ENCODE measurements at places on chromosomes 4 and X.

- no peak for DNase-seq
Observed at GRCh38 chr4:147778942-147779341, 47.1 kb downstream of the ARHGAP10 start.

DNA sequence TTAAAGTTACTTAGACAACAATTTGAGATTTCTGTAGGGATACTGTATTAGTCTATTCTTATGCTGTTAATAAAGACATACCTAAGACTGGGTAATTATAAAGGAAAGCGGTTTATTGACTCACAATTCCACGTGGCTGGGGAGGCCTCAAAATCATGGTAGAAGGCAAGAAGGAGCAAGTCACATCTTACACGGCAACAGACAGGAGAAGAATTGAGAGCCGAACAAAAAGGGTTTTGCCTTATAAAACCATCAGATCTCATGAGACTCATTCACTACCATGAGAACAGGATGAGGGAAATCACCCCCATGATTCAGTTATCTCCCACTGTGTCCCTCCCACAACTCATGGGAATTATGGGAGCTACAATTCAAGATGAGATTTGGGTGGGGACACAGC lies 11.0 kb downstream of the PTTG2 start:
- no peak for DNase-seq

- DNase-seq: no peak
Observed at GRCh38 chr4:1898681-1899080, 27.5 kb downstream of the NSD2 start.

GRCh38 chrX:41406201-41406600 lies 40.9 kb upstream of the NYX start:
- no peak for DNase-seq

DNA sequence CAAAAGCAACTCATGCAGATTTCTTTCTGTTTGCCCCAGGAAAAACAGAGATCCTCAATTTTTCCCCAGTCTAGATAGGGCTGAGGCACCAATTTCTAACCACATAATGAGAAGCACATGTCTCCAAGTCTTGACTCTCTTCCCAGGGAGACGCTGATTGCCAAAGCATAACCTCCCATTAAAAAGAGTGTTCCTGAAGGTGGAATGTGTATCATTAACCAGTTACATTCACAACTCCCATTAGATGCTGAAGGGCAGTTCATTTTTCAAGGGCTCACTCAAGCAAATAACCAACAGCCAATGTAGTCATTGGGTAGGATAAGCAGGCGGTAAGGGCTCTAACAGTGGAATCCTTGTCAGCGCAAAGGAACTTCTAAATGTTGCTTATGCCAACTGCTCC lies 27.5 kb downstream of the TMEM47 start:
- no peak for DNase-seq

- no peak for DNase-seq
Observed at GRCh38 chr4:80434238-80434637, 98.7 kb downstream of the CFAP299 start.

DNA sequence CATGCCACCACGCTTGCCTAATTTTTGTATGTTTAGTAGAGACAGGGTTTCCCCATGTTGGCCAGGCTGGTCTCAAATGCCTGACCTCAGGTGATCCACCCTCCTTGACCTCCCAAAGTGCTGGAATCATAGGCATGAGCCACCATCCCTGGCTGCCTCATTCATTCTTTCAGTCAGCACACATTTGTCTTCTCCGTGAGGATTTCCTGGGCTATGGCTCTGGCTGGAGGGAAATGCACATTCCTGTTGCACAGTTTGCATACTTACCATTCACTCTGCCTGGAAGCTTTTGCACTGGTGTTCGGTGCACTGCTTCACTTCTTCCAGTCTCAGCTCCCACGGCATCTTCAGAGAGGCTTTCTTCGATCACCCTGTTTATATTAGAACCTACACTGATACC lies 267.8 kb downstream of the STIM2 start:
- no peak for DNase-seq

DNA sequence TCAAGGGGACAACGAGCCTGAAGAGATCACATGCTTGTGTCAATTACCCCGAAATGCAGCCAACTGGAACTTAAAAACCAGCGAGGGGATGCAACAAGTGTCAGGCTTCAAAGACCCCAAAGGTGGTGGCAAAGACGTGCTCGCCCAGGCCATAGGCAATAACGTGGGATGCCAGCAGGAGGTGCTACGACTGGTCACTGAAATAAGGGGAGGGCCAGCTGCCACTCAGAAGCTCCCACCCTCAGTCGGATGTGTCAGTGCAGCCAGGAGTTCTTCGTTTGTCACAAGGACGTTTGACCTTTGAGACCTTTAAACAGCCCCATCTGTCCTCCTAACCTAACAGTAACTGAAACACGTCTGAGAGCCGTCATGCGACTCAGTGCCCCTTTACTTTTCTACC lies 556.8 kb upstream of the PCDH10 start:
- DNase-seq: no peak

- no peak for DNase-seq
Observed at GRCh38 chrX:135432881-135433521, 11.3 kb downstream of the SMIM10L2A start.

DNA sequence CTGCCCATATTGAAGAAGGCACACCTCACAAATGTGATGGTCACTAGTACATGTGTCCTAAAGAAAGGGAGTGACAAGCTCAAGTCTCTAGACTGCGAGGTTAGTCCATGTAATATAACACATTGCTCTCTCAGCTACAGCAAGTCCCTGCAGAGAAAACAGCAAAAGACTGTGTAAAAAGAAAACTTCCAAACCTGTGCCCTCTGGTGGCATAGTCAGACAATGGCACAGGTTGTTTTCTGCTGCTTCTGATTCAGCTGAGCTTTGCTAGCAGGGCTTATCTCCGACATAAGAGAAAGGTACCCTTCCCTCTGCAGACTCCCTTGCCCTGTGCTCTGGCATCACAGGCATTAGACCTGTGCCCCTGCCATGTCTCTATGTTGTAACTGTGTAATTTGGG lies 1.4 kb upstream of the SERPINA7 start:
- DNase-seq: no peak

DNA sequence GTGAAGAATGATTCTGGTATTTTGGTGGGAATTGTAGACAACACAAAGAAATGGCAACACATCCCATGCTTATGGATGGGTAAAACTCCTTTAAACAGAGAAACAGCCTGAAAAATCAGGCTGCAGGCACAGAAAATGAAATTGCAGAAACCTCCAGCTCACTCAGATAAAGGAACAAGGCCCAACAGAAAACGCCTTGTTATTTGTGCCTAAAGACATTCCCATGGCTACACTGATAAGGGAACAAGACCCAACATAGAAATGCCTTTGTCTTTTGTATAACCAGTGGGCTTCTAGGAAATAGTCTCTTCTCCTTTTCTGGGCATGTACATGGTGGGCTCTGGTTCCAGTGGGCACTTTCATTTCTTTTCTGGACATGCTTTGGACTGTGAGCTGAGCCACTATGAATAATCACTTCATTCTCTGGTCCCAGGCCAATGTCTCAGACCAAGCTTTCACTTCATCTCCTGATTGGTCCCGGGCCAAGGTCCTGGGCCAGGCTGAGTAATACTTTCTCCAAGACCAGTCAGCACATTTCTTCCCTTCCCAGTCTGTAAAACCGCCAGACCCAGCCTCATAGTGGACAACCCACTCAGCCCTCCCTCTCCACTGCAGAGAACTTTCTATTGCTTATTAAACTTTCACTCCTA lies 160.5 kb downstream of the TBX22 start:
- no peak for DNase-seq

DNA sequence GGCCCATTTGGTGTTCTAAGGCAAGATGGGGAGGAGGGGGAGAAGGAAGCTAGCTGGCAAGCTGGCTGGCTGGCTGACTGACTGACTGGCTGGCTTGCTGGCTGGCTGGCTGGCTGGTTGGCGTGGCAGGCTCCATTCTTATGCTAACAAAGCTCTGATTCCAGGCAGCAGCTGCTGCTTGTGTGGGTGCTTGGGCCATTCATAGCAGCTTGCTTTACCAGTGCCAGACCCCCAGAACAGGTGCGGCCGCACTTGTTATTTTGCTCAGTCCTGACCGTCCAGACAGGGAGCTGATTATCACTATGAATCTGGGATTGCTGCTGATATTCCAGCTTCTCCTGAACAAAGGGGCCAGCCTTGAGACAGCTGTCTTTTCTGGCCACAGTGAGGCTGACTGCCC lies 131.2 kb upstream of the PAK3 start:
- DNase-seq: peak; percentile 8

- DNase-seq: peak; percentile 82
Observed at GRCh38 chr4:169270810-169271691, at the start of gene SH3RF1. SH3RF1 (minus strand) TSS chr4:169270956; CDS start chr4:169269212, 1,744 bp downstream.

- no peak for DNase-seq
Observed at GRCh38 chr4:184941671-184942418, 76.4 kb upstream of the HELT start.

GRCh38 chr4:7491915-7492314 lies 57.2 kb upstream of the PSAPL1 start:
- DNase-seq: no peak

GRCh38 chr4:113823291-113823659 lies 61.7 kb upstream of the CAMK2D start:
- no peak for DNase-seq

DNA sequence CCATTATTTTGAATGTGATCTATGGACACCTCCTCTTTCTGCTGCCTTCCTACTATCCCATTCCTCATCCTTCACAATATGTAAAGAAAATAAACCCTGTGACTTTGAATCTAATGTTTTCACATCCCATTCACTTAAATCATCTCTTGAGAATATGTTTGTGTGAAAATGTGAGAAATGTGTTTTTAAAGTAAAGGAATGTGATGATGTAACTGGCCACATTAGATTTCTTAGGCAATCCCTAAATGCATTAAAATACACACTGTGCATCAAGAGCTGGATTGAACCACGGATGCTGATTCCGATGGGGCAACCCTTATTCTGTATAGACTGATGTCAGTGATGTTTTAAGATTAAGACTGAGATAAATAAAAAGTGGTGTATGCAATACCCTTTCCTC lies 558.9 kb upstream of the TENM3 start:
- DNase-seq: no peak

DNA sequence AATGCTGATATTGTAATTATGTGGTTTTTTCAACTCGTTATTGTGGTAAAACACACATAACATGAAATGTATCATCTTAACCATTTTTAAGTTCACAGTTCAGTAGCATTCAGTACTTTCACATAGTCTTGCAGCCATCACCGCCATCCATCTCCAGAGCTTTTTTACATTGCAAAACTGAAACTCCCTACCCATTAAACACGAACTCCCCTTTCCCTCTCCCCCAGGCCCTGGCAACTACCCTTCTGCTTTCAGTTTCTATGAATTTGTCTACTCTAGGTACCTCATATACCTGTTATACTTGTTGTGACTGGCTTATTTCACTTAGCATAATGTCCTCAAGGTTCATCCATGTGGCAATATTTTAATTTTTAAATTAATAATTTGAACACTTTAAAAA lies 380.6 kb downstream of the MAPK10 start:
- DNase-seq: no peak

DNA sequence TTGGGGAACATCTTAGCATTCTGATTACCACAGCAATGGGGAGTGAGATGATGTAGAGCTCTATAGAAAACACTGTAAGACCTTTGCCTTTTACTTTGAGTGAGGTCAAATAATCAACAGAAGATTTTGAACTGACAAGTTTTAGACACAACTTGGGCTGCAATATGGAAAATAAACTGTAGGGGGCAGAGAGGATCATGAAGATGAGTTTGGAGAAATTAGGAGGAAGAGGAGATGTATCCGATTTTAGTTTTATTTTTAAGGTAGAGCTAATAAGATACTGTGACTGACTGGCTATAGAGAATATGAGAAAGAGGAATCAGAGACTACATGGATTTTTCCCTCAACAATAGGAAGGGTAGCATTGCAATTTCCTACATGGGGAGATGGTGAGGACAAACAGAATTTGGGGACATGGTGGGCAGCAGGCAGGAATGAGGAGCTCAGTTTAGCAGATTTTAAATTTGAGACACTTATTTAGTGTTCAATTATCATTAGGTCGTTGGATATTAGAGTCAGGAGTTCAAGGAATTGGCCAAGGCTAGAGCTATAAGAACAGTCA lies 563.1 kb downstream of the INPP4B start:
- no peak for DNase-seq

DNA sequence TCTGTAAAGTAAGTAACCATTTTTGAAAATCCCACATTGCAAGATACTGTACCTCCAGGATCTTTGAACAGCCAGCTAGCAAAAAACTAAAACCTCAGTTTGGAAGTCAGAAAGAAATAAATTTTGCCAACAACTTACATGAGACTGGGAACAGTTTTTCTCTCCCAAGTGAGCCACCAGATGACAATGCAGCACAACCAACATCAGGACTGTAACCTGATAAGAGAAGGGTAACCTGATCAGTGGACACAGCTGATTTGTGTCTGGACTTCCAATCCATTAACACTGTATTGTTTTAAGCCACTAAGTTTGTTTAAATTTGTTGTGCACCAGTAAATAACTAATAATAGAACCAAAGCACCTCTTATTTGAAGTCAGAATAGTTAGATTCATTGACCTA lies 923.3 kb downstream of the FAT4 start:
- DNase-seq: no peak

DNA sequence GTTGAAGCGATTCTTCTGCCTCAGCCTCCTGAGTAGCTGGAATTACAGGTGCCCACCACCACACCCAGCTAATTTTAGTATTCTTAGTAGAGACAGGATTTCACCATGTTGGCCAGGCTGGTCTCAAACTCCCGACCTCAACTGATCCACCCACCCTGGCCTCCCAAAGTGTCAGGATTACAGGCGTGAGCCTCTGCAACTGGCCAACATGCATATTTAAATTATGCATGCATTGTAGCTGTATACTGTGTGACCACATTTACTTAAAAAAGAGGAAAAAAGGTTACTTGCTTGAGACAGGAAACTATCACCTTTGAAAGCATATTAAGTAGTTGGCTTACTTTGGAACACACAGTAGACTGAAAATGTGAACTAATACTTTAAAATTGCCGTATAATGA lies 29.5 kb downstream of the METTL14 start:
- DNase-seq: no peak

DNA sequence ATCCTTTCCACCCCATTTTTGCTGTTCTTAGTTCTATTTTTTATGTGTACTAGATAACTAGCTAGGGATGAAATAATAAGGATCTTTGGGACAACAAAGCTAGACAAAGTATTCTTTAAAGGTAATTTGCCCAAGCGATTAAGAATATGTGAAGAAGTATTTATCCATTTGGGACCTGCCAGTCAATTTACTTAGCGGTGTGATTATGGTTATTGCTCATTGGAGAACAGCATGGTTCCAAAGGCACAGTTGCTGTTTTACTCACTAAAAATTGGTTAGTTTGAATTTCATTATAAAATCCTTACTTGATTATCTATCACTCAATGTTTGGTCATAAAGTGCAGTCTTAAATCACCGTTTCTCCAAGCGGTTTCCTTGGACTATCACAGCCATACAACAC lies 124.1 kb downstream of the SNCA start:
- DNase-seq: no peak

GRCh38 chr4:37054531-37055077 lies 189.9 kb upstream of the NWD2 start:
- no peak for DNase-seq

- DNase-seq: no peak
Observed at GRCh38 chr4:2817701-2818350, 24.9 kb downstream of the SH3BP2 start.

- no peak for DNase-seq
Observed at GRCh38 chr4:21077967-21078366, 377.7 kb downstream of the PACRGL start.

- no peak for DNase-seq
Observed at GRCh38 chr4:56080384-56080783, 131.6 kb downstream of the CEP135 start.

- DNase-seq: no peak
Observed at GRCh38 chrX:154819771-154820341, 14.6 kb upstream of the MPP1 start.

Measured in amygdala (tissue), 56 donors.